Mesenteric fat pad (tissue), 1 donor: ENCODE measurements at places on chromosomes 5 and 9. TPM values are rescaled to one million over a fixed set of nuclear protein-coding genes. Genes with fewer than 3 reads are reported as not detected.

DIRAS2 gene
- not detected for total RNA-seq

UNC5A gene
- total RNA-seq: 0.29 TPM

CXCL14 gene
- total RNA-seq: 26.6 TPM

SEC61B gene
- 146 TPM for total RNA-seq

BARHL1 gene
- not detected for total RNA-seq
